ENCODE measurements at places on chromosomes 13 and 19. TPM values are rescaled to one million over a fixed set of nuclear protein-coding genes. Genes with fewer than 3 reads are reported as not detected.

GRCh38 chr13:105139380-105140285 is 1395.8 kb downstream of the EFNB2 start:
- DNase-seq = peak; percentile 16

DNA sequence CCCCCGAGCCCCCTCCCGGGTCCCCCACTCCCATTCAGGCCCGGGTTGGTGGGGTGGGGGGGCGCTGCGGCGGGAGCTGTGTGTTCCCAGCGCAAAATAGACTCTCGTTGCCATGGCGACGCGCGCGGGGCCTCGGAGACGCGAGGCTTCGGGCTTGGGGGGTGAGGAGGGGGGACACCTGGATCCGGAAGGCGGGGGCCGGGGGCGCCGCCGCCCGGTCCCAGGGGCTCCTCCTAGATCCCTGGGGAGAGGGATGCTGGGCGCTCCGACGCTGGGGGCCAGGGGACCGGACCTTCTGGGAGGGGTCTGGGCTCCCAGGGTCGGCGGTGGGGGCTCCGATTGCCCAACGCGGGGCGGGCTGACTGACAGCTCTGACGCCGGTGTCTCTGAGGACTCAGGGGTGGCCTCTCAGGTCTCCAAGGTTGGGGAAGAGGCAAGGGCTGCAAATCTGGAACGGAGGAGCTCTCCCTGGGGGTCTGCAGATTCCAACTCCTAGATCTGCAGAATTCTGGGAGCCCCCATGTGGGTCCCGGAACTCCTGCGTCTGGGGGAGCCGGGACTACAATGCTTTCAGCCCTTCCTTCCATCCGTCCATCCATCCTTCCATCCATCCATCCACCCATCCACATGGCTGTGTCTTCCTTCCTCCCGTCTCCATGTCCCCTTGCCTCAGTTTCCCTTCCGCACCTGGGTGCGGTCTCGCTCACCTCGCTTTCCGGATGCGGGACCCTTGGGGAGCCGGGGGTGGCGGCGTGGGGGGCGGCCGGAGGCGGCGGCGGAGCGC is 9.1 kb upstream of the SHISA7 start:
- DNase-seq = no peak

GRCh38 chr19:38401148-38401547 is 1.7 kb upstream of the FAM98C start:
- DNase-seq = no peak

Gene BRME1
- polyA plus RNA-seq = 3.0 TPM

DNA sequence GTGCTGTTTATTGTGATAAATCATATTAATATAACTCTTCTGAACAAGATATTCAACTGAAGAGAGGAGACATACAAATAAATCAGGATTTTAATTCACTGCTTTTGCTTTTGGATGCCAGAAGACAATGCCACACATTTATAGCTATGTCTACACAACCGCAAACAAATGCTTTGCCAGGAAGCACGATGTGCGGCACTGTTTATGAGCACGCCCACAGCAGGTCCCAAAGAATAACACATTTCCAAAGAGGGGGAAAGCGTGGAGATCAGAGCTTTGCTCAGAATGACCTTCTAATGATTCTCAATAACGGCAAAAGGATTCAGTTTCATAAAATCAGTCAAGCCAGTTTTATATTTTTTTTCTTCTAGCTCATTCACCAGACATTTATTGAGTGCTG is 16.7 kb downstream of the FAM216B start:
- no peak for DNase-seq

Gene ZNF20
- polyA plus RNA-seq = 2.1 TPM

DNA sequence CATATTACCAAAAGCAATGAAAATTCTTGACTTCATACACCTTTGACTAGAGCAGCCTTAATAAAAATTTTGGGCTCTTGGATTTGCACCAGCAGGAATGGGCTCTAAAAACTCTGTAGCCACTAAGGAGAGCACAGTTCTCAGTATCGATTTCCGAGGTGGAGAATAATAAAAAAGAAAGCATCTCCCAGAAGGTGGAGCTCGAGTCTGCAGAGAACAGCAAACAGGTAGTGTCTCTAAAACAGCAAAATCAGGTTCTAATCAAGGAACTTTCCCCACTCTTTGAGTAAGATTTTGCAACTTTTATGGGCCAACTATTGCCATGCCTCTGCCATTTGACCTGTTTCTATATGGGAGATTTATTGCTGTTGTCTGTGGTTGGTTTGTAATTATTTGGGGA is 258.7 kb upstream of the GPC6 start:
- DNase-seq = no peak

DNA sequence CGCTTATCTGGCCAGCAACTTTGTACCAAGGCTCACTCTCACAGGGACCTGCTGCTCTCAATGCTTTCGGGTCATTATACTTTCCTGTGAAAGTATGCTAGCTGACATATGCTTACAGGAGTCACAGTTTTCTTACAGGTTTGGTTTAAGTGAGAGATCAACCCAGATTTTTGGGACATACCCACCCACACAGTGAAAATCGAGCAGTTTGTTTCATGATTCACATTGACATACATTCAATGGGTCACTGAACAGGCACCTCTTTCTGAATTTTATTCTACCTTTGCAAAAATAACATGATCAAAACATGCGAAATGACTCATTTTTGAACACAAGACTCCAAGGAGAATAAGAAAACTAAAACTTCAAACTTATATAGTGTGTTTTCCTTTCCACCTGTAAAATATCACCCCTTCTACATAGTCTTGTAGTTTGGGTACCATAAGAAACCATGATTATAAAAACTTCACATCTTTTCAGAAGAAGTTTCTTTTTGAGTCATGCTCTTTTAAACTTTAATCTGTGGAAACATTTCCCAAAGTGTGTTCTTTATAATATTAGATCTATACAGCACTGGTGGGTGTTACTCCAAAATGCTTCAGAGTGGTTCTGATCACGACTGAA is 44.3 kb upstream of the TEX29 start:
- no peak for DNase-seq

DNA sequence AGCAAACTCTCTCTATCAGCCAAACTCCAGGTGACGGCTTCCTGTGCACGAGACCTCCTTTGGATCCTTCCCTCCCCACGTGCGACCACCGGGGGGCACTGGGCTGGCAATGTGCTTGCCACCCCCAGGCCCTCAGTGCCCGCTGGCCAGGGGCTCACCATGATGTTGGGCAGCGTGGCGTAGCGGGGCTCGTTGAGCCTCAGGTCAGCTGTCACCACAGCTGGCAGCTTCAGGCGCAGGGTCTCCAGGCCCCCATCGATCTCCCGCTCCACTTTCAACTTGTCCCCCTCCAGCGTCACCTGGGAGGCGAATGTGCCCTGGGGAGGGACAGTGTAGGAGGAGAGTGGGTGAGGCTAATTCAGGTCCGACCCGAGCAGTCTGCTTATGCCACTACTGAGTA is 4.8 kb upstream of the VSIG10L start:
- no peak for DNase-seq
